Endothelial cell (in vitro differentiated cells): ENCODE measurements at places on chromosomes 13 and 19.

- DNase-seq: no peak
Observed at GRCh38 chr19:34306213-34306661, 51.9 kb downstream of the GARRE1 start.

DNA sequence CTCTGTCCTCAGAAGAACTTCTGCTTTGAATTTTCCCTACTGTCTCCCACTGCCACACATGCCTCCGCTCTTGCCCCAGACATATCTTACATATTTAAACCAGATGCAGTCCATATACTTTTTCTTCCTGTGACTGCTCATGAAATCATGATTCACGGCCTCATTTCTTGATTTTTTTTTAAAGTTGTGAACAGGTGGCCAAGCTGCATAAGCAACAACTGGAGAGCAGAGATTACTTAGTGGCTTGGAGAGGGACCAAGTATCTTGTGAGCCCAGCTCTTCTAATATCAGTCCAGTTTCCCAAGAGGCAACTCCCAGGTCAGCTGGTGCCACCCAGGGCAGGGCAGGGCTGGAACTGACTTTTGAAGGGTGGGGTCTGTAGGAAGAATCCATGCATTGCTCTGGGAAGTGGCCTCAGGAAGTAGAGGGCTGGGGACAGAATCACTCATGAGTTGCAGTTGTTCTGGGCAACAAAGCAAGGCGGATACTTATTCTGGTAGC, 152.4 kb downstream of the LMO7 start:
- DNase-seq: no peak

GRCh38 chr19:31083105-31083504, 266.1 kb downstream of the TSHZ3 start:
- no peak for DNase-seq

GRCh38 chr19:44757057-44757734, 8.7 kb downstream of the BCL3 start:
- peak; percentile 39 for DNase-seq

DNA sequence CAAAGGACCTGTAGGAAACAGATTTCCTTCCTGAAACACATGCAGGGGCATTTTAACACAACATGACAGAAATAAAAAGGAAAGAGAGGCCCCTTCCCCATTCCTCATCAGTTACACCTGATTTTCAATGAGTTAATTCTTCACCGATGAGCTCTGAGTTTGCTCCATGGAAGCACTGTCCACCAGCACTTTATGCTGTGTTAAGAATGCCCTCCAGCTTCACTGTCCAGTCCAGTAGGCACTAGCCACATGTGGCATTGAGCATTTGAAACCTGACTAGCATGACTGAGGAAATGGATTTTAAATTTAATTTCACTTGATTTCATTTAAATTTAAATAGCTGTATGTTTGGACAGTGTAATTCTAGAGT, 217.2 kb upstream of the SLC10A2 start:
- no peak for DNase-seq

DNA sequence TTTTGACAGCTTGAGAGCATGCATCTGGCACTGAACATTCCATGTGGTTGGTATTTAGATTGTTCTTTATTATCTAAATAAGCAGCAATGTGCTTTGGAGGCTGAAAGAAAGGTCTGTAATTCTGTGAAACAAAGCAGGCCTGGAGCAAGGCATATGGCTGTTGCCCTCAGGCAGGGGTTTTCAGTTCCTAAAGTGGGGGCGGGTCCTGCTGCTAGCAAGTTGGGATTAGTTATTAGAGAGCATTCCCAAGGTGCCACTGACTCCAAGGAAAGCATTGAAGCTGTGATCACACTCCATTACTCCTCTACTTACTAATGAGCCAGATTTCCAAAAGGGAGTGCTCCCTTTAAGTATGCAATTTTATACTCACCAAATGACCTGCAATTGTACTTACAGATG, 432.2 kb downstream of the OLFM4 start:
- DNase-seq: no peak

GRCh38 chr13:37868691-37869505, 674 bp downstream of the TRPC4 start:
- DNase-seq: peak; percentile 6

- no peak for DNase-seq
Observed at GRCh38 chr19:2214251-2214650, 21.9 kb downstream of the PLEKHJ1 start.

GRCh38 chr13:94087100-94087499, 392.4 kb downstream of the DCT start:
- no peak for DNase-seq

GRCh38 chr13:78806457-78806856, 147.5 kb upstream of the OBI1 start:
- DNase-seq: peak; percentile 12

GRCh38 chr13:73556128-73556527, 497.3 kb downstream of the KLF5 start:
- DNase-seq: no peak

DNA sequence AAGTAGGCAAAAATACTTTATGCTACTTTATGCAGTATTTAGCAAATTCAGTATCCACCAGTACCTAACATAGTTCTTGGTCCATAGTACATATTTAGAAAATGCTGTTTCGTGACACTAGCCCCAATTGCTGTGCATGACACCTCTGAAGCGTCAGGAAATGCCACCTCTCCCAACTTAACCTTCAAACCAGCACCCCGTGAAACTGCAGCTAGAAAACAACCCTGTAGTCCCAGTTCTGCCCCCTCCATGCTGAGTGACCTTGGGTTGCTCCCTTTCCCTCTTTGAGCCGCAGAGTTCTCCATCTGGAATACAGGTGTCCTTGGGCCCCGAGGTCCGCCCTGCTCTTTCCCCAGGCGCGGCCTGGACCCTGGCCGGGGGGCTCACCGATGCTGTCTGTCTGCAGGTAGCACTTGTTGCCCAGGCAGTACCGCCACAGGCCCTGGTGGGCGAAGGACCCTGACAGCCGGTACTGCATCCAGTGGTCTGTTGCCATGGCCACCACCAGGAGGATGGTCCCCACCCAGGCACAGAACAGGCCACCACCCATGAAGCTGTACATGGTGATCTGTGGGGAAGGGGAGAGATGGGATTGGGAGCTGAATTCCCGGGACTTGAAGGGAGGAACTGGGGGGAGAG, 773 bp downstream of the LIM2 start:
- DNase-seq: no peak

DNA sequence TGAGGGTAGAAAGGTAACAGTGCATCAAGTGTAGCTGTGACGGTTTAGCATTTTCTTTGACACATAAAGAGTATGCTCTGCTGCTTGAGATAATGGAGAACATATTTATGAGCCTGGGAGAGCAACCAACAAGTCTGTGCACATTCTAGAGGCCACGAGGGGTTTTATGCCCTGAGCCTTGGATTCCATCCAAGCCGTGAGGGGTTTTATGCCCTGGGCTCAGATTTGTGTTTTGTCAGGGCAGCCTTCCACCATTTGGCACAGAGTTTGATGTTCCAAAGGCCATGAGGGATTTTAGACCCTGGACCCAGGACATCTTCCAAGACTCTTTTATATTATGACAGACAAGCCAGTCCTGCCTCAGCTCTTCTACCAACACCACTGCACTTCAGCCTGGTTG, 106.4 kb downstream of the ZNF486 start:
- DNase-seq: no peak
